Hippocampal formation (tissue), 2 donors: ENCODE measurements at places on chromosomes 12 and 14.

DNA sequence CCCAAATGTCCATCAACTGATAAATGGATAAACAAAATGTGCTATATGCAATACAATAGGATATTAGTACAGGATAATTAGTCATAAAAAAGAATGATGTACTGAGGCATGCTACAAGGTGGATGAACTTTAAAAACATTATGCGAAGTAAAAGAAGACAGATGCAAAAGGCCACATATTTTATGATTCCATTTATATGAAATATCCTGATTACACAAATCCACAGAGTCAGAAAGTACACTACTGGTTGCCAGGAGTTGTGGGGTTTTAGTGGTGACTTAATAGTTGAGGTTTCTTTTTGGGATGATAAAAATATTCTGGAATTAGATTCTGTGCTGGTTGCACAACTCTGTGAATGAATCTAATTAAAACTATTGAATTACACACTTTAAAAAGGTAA lies 12.6 kb downstream of the TRIM9 start:
- no peak for DNase-seq

- DNase-seq = no peak
Observed at GRCh38 chr12:3092764-3093163, 15.6 kb downstream of the TSPAN9 start.

DNA sequence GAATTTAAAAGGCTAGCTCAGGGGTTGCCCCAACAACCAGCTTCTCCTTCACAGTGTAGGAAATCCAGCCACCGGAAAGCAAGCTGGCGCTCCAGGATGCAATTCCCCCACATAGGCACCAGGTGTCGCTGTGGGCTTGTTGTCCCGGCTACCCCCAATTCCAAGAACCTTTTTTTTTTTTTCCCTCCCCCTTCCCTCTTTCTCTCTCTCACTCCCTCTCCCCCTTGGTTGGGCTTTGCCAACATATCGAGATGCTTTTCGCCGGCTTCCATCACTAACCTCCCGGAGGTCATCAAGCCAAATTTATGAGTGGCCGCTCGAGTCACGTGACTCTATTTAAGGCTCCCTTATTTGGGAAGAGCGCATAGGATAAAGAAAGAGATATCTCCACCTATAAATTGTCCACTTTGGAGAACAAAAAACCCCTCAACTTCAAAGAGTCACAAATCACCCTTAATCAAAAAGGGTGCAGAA lies at the start of gene HOXC5:
Gene HOXC5, plus strand, starts transcription at position 424 of the 474 bp plus-strand sequence. CDS start 73 bp downstream, outside the sequence.
- DNase-seq = peak; percentile 10

- no peak for DNase-seq
Observed at GRCh38 chr14:87829543-87829942, 163.4 kb downstream of the GALC start.

DNA sequence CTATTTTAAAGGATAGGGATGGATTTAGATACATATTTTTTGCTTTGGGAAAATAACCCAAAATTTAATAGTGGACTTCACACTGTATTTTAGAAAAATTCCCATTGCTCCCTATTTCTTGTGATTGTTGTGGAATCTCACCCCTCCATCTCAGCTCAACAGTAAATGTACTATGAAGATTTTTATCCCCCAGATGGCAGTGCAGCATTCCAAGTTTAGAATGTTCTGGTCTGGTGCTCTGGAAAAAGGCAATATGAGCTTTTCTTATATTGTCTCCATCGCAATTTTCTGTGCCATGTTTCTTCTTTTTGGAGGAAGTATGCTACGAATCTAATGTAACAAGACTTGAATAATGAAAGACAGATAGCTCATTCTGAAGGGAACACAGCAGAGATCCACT lies 471.7 kb upstream of the SYT1 start:
- no peak for DNase-seq

GRCh38 chr12:70451528-70451927 lies 85.4 kb downstream of the KCNMB4 start:
- no peak for DNase-seq

DNA sequence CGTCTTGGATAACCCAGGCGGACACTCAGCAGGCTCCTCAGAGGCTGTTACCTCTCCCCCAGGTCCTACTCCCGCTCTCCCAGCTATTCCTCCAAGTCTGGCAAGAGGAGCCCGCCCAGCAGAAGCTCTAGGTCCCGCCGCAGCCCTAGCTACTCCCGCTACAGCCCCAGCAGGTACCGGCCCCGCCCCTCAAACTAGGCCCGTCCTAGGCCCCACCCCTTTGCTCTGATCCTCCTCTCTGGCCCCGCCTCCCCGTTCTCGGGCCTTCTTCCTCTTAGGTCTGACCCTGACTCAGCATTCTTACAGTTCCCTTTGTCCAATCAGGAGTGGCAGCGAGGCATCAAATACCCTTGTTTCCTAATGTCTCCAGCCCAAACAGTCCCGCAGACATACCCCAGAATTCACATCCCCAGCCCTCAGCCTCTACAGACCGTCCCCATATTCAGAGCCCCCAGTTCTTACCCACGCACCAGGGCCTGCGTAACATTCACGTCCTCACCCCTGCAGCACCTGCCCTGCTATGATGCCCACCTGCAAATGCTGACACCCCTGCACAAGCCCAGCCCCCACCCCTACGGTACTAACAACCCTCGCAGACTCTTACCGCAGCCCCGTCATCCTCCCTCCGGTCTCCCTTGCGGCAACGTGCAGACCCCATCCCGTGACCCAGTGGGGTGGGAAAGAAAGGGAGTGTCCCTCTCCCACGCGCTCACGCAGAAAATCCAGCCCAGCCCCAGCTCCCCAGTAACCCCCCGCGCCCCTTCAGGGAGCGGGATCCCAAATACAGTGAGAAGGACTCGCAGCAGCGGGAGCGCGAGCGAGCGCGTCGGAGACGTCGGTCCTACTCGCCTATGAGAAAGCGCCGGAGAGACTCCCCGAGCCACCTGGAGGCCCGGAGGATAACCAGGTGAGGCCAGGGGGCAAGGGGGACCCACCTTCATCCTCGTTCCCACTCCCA lies 25.0 kb upstream of the HSPB8 start:
- DNase-seq = peak; percentile 22

- no peak for DNase-seq
Observed at GRCh38 chr12:72191761-72192160, 80.4 kb upstream of the TRHDE start.

GRCh38 chr12:94172973-94173372 lies 24.6 kb downstream of the PLXNC1 start:
- DNase-seq = no peak

DNA sequence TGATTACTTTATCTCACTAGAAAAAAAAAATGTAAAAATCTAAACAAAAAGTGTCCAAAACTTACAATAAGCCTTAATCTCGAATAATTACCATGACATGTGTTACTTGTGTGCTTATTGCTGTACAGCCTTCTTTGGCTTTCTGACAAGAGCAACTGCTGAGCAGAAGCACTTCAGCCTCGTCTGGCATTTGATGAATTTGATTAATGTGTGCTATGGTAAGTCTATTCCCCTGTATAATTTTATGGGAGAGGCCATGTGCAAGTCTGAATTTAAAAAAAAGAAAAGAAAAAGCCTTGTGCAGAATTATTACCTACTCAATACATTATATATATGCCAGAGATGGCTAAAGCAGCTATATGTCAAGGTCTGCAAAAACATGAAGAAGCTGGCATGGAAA lies 113.9 kb downstream of the AEBP2 start:
- DNase-seq = no peak

- no peak for DNase-seq
Observed at GRCh38 chr12:22670762-22671161, 45.8 kb downstream of the ETNK1 start.

- no peak for DNase-seq
Observed at GRCh38 chr12:52010692-52011601, 4.2 kb downstream of the TAMALIN start.

GRCh38 chr12:49089821-49090773 lies 4.5 kb downstream of the DHH start:
- DNase-seq = no peak

DNA sequence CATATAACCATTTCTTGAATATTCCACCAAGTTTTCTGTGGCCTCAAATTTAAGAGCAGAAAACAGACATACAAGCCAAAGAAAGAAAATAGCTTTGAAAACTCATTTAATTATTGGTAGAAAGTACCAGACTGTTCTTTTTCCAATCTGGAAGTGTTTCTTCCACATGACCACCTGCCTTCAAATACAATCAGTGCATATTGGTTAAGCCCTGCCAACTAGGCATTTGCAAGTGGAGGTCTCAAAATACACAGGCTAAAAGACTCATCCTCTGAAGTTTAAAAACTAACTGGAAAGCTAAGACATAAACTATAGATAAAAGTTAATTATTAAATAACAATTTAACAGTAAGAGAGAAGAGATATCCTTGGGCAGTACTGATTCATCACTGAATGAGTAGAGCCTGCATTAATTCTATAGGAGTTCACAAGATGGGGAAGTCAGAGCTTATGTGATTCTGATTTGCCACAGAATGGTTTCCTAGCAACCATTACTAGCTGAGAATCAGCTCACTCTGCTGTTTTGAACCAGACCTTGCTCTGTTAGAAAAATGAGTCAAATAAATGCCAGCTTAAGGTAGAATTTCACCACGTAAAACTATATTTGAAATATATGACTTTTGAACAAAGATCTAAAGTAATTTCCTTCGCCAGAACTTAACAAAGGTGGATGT lies 433.8 kb downstream of the FUT8 start:
- DNase-seq = peak; percentile 22

- DNase-seq = no peak
Observed at GRCh38 chr12:8665759-8666158, 3.1 kb upstream of the MFAP5 start.

GRCh38 chr12:128864516-128865186 lies 11.4 kb downstream of the GLT1D1 start:
- DNase-seq = no peak

GRCh38 chr14:98498019-98498885 lies 773.7 kb downstream of the BCL11B start:
- no peak for DNase-seq

- DNase-seq = no peak
Observed at GRCh38 chr12:3935078-3935477, 61.9 kb upstream of the PARP11 start.

GRCh38 chr14:62143245-62143644 lies 381.0 kb downstream of the SNAPC1 start:
- DNase-seq = no peak

- DNase-seq = no peak
Observed at GRCh38 chr12:115421796-115422709, 738.1 kb upstream of the TBX3 start.

- no peak for DNase-seq
Observed at GRCh38 chr12:65605019-65605418, 219.3 kb upstream of the HMGA2 start.

- DNase-seq = no peak
Observed at GRCh38 chr12:116876151-116876869, 4.9 kb downstream of the HRK start.

- DNase-seq = no peak
Observed at GRCh38 chr14:45990252-45990651, 661.3 kb downstream of the RPL10L start.

DNA sequence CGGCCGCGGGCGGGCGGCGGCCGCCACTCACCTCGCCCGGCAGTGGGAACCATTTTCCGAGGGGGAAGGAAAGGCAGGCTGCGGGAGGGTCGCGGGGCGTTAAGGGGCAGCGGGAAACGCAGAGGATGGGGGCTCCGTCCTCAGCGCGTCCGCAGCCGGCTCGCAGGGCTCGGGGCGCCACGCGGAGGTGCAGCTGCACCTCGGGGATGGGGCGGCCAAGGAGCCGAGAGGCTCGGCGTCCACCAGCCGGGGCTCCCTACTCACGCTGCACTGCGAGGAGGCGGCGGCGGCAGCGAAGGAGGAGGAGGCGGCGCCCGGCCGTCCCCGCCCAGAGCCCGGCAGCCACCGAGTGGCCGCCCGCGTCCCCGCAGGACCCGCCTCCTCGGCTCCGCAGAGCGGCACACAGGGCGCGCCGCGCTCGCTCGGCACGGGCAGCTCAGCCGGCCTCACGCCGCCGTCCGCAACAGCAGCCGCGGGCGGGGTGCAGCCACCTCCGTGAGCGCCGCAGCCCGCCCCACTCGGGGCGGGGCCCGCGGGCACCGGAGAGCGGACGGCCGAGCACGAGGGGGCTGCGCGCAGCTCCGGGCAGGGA lies at the start of gene ATP2B1:
Gene ATP2B1, minus strand, starts transcription at position 274 of the 592 bp plus-strand sequence. CDS start 52,952 bp downstream, outside the sequence.
- DNase-seq = peak; percentile 83

DNA sequence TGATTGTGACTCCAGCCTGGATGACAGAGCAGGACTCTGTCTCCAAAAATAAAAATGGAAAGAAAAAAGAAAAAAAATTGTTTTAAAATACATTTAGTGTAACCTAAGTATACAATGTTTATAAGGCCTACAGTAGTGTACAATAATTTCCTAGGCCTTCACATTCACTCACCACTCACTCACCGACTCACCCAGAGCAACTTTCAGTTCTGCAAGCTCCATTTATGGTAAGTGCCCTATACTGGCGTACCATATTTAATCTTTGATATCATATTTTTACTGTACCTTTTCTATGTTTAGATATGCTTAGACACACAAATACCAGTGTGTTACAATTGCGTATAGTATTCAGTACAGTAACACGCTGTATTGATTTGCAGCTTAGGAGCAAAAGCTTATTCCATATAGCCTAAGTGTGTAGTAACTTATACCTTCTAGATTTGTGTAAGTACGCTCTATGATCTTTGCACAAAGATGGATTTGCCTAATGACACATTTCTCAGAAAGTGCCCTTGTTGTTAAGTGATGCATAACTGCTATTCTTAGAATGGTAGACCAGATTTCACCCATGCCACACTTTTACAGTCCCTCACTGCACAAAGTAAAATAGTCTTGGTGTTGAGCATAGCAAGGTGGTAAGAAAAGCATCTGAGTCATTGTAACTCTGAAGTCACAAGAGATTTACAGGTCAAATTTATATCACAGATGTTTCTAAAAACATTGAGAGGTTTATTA lies 151.9 kb downstream of the LRRK2 start:
- no peak for DNase-seq

GRCh38 chr12:104304261-104305009 lies 896 bp downstream of the EID3 start:
- no peak for DNase-seq

GRCh38 chr14:81519200-81520011 lies 14.2 kb downstream of the SEL1L start:
- DNase-seq = no peak

DNA sequence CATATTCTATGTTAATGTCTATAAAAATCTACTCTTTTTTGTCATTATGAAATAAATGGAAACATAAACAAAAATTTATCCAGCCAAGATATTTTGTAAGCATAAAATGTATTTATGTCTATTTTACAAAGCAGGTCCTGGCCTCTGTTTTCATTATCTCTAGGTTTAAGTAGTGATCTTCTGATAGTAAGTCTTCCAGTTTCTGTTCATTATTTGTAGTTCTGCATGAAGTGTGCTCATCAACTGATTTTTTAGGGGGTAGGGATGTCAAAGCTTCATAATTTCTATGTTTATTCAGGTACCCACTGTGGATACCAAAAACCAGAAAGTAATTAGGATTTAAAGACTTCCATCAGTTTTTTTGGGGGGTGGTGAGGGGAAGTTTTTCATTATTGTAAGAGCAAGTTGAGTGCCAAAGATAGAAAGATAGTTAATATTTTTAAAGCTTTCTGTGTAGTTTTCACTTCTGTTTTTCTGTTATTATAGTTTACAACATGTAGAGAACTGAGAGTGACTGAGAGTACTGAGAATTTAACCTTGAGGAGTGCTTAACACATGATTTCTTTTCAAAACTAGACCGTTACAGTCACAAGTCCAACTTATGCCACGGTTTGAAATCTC lies 30.6 kb upstream of the LMO3 start:
- no peak for DNase-seq

- DNase-seq = no peak
Observed at GRCh38 chr14:102469261-102469660, 40.3 kb downstream of the ANKRD9 start.

- no peak for DNase-seq
Observed at GRCh38 chr12:133010657-133011297, 24.6 kb downstream of the ZNF26 start.

- no peak for DNase-seq
Observed at GRCh38 chr14:27886256-27886655, 880.3 kb upstream of the FOXG1 start.
